AG08395 (cell line): ENCODE measurements at places on chromosomes 12 and 14.
A peak's percentile ranks its signal among the peaks of the same experiment; 100 is the strongest.

DNA sequence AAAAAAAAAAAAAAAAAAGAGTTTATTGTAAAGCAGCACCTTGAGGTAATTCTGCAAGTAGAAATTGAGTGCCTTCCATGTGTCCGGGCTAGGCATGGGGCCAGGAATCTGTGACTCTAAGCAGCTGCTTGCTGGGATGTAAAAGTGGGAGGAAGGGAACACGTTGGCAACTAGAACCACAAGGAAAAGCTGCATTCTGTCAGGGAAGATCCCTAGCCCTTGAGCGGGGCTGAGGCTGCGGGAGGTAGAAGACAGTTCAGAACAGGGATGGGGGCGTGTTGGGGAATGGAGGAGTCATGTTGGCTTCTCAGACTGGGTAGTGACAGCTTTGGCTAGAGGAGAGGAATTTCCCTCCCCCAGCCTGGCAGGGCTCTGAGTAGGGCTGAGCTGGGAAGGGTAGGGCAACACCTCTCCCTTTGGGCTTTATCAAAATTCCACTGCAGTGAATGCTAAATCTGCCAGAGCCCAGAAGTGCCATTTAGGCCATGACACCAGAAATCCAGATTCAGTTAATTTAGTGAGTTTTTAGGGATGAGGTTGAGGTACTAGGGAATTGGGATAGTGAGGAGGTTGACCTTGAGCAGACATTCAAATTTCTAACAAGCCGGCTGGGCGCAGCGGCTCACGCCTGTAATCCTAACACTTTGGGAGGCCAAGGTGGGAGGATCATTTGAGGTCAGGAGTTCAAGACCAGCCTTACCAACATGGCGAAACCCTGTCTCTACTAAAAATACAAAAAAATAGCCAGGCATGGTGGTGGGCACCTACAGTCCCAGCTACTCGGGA lies 3.4 kb upstream of the TRAFD1 start:
- peak; percentile 60 for DNase-seq

DNA sequence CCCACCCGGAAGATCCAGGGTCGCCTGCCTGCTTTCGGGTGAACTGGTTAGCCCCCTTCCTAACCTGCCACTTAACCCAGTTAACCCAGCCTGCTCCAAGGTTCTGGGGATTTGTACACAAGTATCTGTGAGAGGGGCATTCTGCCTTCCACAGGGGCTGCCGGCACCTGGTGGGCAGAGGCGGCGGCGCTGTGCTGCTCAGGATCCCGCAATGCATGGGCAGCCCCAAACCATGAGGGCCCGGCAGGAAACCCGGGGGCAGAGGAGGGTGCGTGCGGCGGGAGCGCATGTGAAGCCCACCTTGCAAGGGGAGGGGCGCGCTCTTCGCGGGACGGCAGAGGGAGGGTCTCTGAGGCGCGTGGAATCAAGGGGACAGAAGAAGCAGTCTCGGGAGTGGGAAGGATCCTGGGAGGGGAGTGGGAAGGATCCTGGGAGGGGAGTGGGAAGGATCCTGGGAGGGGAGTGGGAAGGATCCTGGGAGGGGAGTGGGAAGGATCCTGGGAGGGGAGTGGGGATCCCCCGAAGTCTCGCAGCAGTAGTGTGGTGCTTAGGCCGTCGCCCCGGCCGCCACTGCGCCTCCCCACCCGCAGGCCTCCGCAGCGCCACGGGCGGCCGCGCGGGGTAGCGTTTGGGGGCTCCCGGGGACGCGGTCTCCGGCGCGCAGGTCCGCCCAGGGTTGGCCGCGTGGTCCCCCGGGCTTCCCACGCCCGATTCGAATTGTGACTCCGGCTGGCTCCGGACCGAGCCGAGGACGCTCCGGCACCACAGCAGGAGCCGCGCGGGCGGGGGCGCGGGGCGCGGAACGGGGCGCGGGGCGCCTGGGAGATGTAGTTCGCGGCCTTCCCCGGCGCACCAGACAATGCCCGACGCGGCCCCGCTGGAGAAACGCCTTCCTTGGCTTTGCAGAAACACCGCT lies 4.9 kb upstream of the MTA1 start:
- DNase-seq = peak; percentile 78

DNA sequence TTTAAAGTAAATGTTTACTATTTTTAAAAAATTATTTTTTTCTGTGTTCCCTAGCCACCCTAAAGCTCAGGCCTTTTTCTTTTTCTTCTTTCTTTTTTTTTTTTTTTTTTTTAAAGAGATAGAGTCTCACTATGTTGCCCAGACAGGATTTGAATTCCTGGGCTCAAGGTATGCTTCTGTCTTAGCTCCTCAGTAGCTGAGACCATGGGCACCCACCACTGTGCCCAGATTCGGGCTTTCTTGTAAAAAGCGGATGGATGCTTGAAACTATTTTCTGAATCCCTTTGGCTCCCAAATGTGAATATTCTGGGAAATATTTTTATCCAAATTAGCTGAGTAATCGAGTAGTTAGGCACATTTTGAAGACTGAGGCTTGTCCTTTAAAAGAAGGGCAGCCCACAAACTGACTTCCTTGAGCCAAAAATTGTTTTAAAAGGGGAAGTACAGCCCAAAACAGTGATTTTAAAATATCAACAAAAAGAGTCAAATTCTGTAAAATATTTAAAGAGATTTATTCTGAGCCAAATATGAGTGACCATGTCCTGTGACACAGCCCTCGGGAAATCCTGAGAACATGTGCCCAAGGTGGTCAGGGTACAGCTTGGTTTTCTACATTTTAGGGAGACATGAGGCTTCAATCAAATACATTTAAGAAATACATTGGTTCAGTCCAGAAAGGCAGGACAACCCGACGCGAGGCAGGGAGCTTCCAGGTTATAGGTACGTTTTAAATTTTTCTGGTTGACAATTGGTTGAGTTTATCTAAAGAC lies 28.8 kb upstream of the HIGD1C start:
- no peak for DNase-seq

DNA sequence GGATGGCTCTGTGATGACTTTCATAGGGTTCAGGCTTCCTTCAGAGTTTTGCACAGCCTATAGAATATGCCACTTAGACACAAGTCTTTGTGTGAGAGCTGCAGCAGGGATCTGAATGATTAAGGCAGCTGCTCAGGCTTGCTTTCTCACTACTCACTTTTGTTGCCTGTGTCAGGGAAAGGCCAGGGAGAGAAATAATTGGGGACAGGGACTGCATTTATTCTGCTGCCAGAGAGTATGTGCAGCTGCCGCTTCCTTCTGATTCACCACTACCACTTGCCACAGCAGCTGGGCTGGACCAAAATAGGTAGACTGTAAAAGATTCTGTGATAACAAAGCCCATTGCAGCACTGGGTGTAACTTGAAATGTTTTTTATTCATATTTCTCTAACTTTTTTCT lies 49.7 kb downstream of the TRMT5 start:
- no peak for DNase-seq

GRCh38 chr14:80447392-80447791 lies 236.1 kb upstream of the DIO2 start:
- no peak for DNase-seq

DNA sequence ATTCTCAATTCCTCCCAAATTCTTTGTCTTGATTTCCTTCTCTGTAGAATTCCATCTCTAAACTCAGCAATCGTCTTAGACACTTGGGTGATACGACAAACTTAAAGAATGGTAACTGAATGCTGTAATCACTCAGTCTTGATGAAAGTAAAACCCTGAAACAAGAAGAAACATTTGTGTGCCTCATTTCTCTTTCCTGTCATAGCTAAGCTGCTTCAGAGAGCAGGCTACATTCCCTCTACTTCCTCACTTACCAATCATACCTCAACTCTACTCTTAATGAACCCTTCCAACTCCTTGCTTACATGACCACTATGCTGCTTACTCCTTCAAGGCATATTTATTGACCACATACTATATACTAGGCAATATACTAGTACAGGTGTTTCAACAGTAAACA lies 8.3 kb downstream of the MAP4K5 start:
- no peak for DNase-seq

DNA sequence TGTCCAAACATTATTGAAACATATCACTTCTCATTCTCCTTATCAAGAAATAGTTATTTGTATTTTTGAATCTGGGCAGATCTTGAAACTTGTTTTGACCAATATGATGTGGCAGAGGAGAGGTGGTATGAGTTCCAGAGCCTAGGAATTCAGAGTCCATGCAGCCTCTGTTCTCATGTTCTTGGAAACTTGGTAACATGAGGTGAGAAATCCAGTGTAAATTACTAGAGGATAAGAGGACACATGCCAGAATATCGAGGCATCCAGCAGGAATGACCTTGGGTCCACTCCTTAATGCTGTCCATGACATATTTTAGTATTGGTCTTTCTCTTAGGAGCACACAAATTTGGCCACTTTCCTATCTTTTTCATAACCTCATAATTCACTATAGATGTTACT lies 1374.6 kb downstream of the FSCB start:
- DNase-seq = no peak

DNA sequence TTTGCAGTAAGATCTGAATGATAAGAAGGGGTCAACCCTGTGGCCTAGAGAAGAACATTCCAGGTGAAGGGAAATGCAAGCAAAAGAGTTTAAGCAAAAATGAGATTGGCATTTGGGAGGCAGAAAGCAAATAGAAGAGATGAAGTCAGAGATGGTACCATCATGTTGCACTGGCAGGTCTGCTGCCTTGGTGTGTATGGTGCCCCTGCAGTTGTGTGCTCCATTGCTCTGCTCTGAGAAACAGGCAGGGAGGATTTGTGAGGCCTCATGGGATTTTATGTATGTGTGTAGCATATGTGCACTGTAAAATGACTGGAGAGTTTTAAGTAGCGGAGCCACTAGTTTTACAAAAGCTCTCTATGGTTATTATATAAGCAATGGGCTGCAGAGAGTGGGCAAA lies 6.6 kb downstream of the LDHB start:
- no peak for DNase-seq

GRCh38 chr12:59904874-59905521 lies 309.2 kb downstream of the SLC16A7 start:
- peak; percentile 74 for DNase-seq

GRCh38 chr12:58757422-58757821 lies 162.9 kb downstream of the LRIG3 start:
- DNase-seq = peak; percentile 55

GRCh38 chr12:51087818-51088217 lies 4.4 kb upstream of the CSRNP2 start:
- no peak for DNase-seq

DNA sequence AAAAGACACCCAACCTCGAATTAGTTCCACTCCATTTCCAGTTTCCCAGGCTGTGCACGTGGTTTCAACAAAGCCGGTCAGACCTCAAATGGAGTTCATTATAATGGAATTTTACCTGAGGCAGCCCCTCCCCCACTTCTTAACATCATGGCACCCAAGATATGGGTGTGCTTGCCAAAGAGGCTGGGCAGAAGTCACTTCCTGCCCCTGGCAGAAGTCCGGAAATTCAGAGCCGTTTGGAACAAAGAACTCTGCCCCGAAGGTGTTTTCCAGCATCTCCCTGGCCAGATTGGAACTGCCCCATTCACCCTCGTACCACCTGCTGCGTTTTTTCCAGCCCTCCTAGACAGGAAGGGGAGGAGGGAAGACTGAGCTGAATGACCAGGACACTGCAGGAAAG lies 8.2 kb downstream of the VDR start:
- DNase-seq = no peak

- no peak for DNase-seq
Observed at GRCh38 chr14:72723858-72724530, 169.9 kb downstream of the DPF3 start.

GRCh38 chr12:96044017-96044942 lies 8.9 kb upstream of the LTA4H start:
- peak; percentile 55 for DNase-seq

DNA sequence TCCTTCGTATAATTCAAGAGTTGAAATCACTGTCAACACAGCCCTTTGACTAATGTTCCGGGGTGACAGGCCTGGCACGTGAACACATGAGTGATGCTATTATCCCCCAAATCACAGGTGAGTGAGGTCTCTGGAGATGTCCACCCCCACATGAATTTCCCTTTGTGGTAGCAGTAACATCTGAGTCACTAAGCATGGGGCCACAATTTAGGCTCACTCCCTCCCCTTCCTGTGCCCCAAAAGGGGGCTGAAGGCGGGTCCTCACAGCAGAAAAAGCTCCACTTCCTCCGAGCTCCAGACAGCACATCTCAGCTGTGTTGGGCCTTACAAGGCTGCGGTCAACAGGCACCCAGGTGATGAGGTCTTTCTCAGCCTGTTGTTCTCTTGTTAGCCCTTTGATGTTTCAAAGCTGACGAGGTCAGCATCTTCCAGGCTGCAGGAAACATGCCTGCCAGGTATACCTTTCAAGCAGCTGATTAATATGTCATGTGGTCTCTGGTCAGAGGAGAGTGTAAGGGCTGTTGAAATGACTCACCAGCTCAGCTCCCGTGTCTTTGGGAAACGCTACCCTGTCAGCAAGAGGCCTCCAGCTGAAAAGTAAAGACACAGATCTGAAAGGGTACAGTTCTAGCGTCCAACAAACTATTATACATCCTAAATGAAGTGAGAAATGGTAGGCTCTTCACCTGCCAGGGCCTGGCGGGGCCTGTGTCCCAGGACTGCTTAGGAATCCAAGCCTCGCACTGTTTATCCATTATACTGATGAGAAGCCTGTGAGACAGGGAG lies 107.3 kb downstream of the ZFP36L1 start:
- DNase-seq = peak; percentile 38

DNA sequence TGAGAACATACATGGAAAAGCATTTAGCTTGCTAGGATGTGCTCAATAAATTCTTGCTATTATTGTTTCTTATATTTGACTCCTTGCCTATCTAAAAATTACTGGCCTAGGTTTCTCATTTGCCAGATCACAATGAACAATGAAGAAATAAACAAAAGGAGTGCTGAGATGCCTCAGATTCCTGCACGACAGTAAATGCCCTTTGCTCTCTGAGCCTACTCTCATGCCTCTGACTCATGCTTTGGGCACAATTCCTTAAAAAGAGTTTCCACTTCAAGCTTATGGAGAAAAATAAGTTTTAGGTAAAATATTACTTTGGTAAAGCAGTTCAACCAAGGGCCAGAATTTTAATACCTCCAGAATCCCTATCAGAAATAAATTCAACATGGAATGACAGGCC lies 30.9 kb downstream of the GRIN2B start:
- no peak for DNase-seq

GRCh38 chr12:75553398-75553797 lies 42.0 kb upstream of the KRR1 start:
- peak; percentile 6 for DNase-seq

GRCh38 chr12:102958073-102958829 lies 777 bp downstream of the ASCL1 start:
- DNase-seq = peak; percentile 28

DNA sequence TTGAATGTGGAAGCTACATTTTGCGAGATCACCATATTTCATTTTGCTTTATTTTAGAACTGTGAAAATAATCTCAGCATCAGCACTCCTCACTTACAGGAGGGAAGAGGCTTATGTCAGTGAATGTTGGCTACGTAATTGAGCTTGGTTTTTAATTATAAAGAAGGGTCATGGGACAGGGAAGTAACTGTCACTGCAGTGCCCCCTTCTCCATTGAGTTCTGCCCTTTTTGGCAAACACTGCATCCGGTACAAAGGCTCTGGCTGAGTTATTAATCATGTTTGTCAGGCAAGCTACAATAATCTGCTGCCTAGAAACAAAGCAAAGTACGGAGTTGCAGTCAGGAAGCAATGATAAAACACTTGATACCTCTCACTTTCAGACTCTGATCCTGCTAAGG lies 546.7 kb downstream of the SNAPC1 start:
- no peak for DNase-seq

GRCh38 chr14:51293149-51293911 lies 53.3 kb downstream of the TMX1 start:
- peak; percentile 26 for DNase-seq

- DNase-seq = no peak
Observed at GRCh38 chr12:70469221-70469820, 103.2 kb downstream of the KCNMB4 start.
